ENCODE measurements at places on chromosomes 7 and 10. TPM values are rescaled to one million over a fixed set of nuclear protein-coding genes. Genes with fewer than 3 reads are reported as not detected.

The DAGLB gene
- total RNA-seq, result 20.2 TPM

The EPHA1 gene
- not detected for total RNA-seq

The FRMD4A gene
- 51.8 TPM for total RNA-seq

- no peak for DNase-seq
Measured at GRCh38 chr10:7298495-7298894, 112.3 kb downstream of the SFMBT2 start.

The GPNMB gene
- total RNA-seq, result 0.68 TPM

- no peak for DNase-seq
Measured at GRCh38 chr7:141151746-141152145, 77.9 kb downstream of the TMEM178B start.

GRCh38 chr7:47132471-47132870 lies 449.4 kb downstream of the TNS3 start:
- DNase-seq, result no peak

The RBM20 gene
- total RNA-seq, result 5.3 TPM

The DYDC2 gene
- total RNA-seq, result not detected

DNA sequence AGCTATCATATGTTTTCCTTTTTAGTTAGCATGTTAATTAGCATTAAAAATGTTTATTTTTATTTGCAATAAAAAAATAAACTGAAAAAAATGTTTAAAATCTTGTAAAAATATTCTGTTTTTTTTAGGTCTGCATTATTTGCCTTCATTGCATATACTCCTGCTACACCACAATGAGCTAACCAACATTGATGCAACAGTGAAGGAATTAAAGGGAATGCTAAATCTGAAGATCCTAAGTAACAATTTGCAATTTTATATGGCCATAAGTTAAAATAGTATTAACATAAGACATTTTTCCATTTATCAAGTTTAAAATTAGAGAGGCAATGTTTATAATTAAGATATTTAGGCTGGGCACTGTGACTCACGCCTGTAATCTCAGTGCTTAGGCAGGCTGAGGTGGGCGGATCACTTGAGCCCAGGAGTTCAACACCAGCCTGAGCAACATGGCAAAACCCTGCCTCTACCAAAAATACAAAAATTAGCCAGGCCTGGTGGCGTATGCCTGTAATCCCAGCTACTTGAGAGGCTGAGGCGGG lies 32.2 kb downstream of the LRRC72 start:
- no peak for DNase-seq

GRCh38 chr10:79937701-79938151 lies 11.2 kb downstream of the SFTPD start:
- DNase-seq, result no peak

- DNase-seq, result peak; percentile 16
Measured at GRCh38 chr10:26805567-26806245, 55.1 kb downstream of the ABI1 start.

Data from dermis blood vessel endothelial cell (primary cell).